ENCODE measurements at places on chromosomes 3 and 15. TPM values are rescaled to one million over a fixed set of nuclear protein-coding genes. Genes with fewer than 3 reads are reported as not detected.

DNA sequence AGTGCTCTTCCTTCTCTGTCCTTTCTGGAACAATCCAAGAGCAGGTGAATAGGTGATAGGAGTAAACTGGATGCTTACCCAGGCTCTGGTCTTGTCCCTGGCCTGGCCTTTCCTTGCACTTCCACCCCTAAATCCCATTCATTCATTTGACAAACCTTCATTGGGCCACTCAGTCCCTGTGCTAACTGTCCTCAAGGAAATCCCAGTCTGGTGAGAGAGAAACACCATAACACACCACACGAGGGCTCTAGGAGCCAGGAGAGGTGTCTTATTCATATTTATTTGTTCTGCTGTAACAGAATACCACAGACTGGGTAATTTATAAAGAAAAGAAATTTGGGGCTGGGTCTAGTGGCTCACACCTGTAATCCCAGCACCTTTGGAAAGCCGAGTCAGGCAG, 22.8 kb downstream of the EFCC1 start:
- no peak for DNase-seq

DNA sequence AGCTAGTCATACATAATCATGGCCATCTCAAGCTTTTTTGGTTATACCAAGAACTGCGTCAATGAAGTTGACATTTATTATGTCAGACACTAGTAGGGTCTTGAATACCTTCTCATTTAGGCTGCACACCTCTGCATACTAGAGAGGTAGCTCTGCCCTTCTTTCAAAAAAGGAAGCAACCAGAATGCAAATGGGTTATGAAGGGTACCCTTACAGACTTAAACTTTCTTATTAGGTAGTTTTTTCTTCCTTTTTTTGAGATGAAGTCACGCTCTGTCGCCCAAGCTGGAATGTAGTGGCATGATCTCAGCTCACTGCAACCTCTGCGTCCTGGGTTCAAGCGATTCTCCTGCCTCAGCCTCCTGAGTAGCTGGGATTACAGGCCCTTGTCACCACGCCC, 3.3 kb downstream of the PCNP start:
- DNase-seq: no peak

TJP1 gene
- 47.2 TPM for total RNA-seq

AADACL2 gene
- not detected for total RNA-seq

GPR87 gene
- not detected for total RNA-seq

- no peak for DNase-seq
These were observed 79.2 kb downstream of the SEMA5B start for GRCh38 chr3:122948408-122948807.

DNA sequence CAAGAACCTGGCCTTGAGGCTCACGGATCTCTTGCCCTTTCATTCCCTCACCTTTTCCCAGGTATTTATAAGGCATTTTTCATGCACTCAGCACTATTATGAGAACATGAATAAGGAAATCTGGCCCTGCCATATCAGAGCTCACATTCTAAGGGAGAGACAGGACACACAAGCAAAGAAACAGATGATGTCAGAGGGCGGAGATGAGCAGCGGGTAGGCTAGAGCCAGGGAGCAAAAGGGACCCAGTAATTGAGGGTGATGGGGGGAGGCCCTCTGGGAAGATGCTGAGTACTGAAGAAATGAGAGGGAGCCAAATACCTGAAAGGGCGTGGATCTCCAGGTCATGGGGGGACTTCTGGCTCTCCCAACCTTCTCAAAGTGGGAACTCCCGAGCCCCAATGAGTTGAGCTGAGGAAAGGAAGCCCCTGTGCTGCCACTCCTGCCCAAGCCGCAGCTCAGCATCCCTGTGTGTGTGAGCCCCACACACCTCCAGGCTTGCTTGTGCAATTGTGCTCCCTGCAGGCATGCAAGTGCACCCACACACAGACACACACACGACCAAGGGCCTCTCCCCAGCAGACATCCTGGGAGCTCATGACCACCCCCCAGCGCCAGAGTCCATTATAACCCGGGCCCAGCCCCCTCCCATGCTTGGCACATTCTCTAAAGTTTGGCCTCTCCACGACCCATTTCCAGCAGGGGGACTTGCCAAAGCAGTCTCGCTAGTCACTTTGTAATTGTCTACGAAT, 81.4 kb upstream of the PXYLP1 start:
- no peak for DNase-seq

IGSF10 gene
- total RNA-seq: 1.5 TPM

- no peak for DNase-seq
These were observed 3.6 kb downstream of the CLEC3B start for GRCh38 chr3:45029661-45030060.

DNA sequence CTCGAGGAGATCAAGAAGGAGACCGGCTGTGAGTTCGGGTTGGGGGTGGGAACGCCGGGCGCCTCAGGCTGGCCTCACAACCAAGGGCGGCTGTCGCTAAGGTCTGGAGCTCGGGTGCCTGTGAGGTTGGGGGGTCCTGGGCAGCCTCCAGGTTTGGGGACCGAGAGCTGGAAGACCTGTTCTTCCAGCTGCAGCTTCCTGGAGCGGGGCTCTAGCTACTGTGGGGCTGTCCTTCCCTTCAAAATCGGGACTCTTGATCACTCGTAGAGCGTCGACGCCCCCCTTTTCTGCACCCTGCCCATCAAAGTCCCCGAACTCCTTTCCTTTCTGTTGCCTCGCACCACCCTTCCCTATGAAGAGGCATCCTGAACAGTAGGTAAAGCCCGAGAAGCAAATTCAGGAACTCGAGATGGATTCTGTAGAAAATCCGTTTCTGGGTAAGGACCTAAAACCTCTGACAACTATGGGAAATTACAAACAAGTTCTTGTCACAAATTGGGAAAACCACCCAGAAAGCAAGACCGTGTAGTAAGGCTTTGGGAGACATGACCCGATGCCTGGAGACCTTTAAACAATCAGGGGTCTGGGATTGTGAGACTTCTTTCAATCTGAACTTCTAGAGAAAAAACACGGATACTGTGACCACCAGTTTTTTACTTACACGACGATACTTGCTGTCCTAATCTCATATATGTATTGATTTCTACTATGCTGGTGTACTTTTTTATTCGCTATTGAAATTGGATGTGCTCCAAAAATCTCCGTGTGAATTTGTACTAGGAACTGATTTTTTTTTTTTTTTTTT, 556 bp downstream of the CHP1 start:
- DNase-seq: no peak

- DNase-seq: no peak
These were observed 231.0 kb upstream of the ATP11B start for GRCh38 chr3:182562274-182562673.

- DNase-seq: no peak
These were observed 496.5 kb upstream of the TBL1XR1 start for GRCh38 chr3:177693616-177694264.

DNA sequence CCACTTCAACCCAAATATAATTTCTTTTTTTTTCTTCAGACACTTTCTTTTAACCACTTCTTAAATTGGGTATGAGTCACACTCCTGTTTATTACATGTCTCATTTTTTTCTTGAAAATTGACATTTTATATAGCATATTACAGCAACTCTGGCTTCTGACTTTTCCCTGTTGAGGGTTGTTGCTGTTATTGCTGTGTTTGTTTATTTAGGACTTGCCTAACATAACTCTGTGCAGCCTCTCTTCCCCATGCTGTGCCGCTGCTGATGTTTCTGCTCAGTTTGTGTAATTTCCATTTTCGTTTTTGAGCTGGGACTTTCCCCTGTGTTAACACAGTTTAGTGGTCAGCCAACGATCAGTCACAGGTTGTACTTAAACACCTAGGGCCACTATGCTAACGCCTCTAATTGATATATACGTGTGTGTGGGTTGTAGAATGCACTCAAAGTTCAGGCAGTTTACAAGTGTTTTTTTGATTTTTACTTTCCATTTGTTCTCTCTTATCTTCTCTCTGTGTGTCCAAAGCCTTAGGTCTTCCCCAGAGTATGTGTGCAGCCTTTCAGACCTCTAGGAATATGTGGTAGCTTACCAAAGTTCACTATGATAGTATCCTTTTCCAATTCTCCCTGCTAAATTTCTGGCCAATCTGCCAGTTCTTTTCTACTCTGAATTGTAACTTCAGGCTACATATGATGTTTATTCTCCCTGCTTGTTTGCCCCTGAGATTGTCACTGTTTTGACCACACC, 337.2 kb downstream of the ZBTB20 start:
- no peak for DNase-seq

CILP gene
- total RNA-seq: 3.7 TPM

DNA sequence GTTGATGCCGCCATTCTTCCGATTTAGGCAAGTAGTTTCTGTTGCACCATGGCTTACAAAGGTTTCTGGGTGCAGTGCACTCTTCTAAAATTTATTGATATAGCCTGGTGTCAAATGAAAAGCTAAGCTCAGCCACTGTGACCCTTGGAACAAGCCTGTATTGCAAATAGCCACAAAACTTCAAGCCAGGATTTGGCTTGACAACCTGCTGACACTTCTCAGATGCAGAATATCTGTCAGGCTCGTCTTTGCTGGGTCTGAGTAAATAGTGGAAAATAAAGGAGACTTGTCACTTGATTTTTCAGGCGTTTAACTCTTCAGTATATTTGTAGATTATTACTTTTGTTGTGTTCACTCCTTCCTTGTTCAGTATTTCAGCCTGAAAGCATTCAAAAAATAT, 871.8 kb downstream of the OTOL1 start:
- DNase-seq: no peak

PAQR5 gene
- total RNA-seq: 71.1 TPM

DNA sequence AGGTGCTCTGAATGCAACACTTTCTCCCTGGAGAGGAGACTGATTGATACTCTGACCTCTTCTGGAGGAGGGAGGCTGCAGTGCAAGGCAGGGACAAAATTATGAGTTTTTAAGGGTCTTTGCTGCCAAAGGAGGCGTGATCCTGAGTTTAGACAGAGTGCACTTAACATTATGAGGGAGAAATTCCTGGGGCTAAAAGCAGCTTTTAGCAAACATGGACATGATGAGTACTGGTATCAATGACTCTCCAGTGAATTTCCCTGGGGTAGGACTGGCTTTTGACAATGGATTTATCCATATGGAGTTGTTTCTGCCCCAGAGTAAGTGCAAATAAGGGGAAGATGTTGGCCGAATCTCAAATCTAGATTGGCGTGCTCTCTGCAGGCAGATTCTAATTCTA, 133.1 kb downstream of the THSD4 start:
- DNase-seq: no peak

GRCh38 chr3:191294291-191294690, 34.9 kb upstream of the CCDC50 start:
- DNase-seq: no peak

ADPRH gene
- 2.0 TPM for total RNA-seq

GRCh38 chr15:88391700-88392099, 75.5 kb downstream of the MRPL46 start:
- DNase-seq: no peak

SIN3A gene
- 54.3 TPM for total RNA-seq

- DNase-seq: no peak
These were observed 6.4 kb upstream of the STRA6 start for GRCh38 chr15:74208901-74209559.

DNA sequence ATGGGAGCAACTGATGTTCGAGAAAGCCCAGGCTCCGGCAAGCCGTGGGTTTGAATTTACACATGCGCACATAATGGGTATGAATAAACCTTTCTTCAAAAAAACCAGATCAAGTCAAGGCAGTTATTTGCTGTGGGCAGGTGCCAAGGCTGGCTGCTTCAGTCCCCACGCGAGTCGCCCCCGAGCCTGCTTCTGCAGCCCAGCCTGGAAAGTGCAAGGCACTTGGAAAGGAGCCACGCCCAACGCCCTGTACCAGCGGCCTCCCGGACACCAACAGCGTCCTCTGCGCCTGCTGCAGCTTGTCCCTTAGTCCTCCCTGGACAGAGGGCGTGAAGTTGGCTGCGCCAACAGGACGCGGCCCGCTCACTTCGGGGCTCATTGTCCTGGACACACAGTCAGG, 68.9 kb downstream of the KLF15 start:
- DNase-seq: no peak

- no peak for DNase-seq
These were observed 8.5 kb upstream of the MUC4 start for GRCh38 chr3:195820186-195820585.

GRCh38 chr3:193843474-193844301, 250.7 kb downstream of the OPA1 start:
- peak; percentile 79 for DNase-seq

DNA sequence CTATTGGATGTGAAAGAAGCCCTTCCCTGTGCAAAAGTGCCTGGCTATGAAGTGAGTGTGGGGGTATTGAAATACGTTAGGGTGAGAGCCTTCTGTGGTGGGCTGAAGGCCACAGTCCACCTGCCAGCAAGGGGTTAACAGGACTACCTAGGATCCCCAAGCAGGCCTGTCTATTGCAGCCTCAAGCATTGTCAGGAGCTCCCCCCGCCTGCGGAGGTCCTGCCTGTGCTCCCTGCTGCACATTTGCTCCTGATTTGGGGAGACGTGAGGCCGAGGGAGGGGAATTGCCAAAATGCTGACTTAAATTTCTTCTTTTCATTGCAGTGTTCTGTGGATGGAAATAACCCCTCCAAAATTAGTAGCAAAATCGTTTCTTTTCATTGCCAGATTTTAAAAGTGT, 56.2 kb downstream of the GABRG3 start:
- no peak for DNase-seq

- no peak for DNase-seq
These were observed 387.9 kb downstream of the GABRG3 start for GRCh38 chr15:27358751-27359434.

- no peak for DNase-seq
These were observed 78.6 kb upstream of the ADAMTS9 start for GRCh38 chr3:64766440-64766839.

CLDN16 gene
- not detected for total RNA-seq

GRCh38 chr15:98123297-98123696, 162.8 kb downstream of the ARRDC4 start:
- no peak for DNase-seq

DNA sequence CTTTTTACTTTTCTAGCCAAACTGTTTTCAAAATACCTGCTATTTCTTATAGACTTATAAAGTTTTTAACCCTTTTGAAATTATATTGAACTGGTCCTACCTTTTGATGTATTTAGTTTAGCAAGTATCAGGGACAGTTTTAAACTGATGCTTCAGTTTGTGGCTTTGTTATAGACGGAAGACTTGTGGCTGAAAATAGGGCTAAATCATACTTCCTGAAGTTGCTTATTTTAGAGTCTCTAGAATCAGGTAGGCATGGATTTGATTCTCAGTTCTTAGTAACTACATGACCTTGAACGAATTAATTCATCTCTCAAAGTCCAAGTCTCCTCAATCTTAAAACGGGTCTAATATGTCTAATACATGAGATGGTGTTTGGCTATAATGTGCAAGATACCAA, 322.8 kb downstream of the RAP2B start:
- DNase-seq: no peak

GRCh38 chr3:72523429-72524151, 324.7 kb downstream of the SHQ1 start:
- DNase-seq: peak; percentile 50

DNA sequence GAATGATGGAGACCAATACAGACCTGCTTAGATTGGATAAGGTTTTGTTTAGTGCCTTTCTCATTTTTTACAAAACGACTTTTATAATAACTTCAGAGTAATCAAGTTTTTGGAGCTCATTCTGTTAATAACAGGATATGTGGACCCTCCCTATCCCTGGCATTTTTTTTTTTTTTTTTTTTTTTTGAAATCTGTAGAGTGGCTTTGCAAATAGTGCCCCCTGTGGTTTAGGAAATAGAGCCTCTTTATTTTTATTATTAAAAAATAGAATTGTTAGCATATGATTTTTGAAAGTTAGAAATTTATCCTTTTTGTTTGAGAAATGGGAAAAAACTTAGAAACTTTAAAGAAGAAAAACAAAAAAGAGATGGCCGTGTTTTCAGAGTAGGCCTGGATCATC, 11.4 kb downstream of the SKIL start:
- DNase-seq: no peak

CEMIP gene
- 2.9 TPM for total RNA-seq

TTC21A gene
- total RNA-seq: 2.8 TPM

CCDC80 gene
- total RNA-seq: 36.6 TPM
